ENCODE measurements at places on chromosomes 5 and 9.

- no peak for DNase-seq
These were observed 7.0 kb upstream of the FBXO4 start for GRCh38 chr5:41918105-41918504.

- no peak for DNase-seq
These were observed 923.5 kb upstream of the CDH10 start for GRCh38 chr5:25568294-25568693.

GRCh38 chr5:146799671-146800070 lies 78.9 kb downstream of the PPP2R2B start:
- no peak for DNase-seq

- no peak for DNase-seq
These were observed 49.1 kb downstream of the G3BP1 start for GRCh38 chr5:151820903-151821302.

DNA sequence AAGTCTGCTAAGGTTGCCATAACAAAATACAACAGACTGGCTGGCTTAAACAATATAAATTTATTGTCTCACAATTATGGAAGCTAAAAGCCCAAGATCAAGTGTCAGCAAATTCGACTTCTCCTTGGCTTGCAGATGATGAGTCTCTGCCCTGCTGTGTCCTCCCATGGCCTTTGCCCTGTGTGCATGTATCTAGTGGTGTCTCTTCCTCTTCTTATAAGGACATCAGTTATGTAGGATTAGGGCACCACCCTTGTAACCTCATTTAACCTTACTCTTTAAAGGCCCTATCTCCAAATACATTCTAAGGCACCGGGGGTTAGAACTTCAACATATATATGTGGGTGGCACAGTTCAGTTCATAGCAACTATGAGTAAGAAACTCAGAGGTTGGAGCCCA lies 157.9 kb upstream of the RASA1 start:
- no peak for DNase-seq

DNA sequence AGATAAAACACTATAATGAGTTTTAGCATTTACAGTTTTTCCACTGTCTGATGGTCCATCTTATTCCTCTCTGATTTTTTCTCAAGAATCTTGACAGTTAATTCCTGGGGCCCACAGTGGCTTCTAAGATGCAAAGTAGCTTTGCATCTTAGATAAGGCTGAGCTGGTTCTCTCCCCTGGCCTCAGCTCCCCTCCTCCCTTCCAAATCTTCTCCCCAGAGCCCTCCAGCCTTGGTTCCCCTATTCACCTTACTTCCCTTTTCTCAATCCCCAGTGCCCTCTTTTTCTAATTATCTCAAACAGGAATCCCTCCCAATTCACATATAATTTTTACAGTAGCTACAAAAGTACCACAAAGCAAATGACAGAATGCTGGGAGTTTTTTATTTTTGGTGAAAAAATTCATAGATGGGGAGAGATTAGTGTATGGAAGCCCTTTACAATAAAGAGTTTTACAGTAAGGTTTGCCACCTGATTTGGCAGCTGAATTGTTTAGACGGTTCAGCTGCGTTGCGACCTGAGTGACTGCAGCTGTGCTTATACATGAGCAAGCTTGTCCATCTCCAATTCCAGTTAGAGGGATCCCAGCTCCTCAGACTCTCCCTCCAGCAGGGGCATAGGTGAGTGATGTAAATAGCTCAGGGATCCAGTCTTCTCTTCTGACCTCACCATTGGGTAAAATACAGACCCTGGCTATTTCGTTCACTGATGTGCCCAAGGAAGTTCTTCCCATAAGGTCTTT lies 51.4 kb upstream of the CKMT2 start:
- DNase-seq, result no peak

- DNase-seq, result no peak
These were observed 11.2 kb downstream of the SPATA31D1 start for GRCh38 chr9:81999806-82000205.

DNA sequence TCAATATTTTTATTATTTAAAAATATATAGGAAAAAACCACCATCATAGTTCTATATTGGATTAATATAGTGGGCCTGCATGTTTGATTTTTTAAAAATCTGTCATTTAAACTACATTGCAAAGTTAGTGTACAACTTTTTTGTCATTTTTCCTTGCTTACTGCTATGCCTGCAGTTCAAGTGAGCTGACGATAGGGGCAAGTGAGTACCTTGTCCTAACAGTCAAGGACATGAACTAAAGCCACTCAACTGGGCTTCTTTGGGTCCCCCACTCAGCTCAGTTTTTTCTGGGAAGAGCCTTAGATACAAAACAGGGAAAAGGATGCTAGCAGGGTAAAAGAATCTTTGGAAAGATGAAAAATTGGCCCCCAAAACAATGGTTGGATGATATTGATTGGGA lies 269.9 kb downstream of the MAN2A1 start:
- DNase-seq, result no peak

- no peak for DNase-seq
These were observed 579.1 kb downstream of the SLCO4C1 start for GRCh38 chr5:101716941-101717340.

- no peak for DNase-seq
These were observed 126.9 kb upstream of the ATP10B start for GRCh38 chr5:160978944-160979343.

- no peak for DNase-seq
These were observed 147.0 kb upstream of the RASA1 start for GRCh38 chr5:87120518-87121303.
